HT1080 (cell line): ENCODE measurements at places on chromosomes 2 and 18. TPM values are rescaled to one million over a fixed set of nuclear protein-coding genes. Genes with fewer than 3 reads are reported as not detected.

The KCNG3 gene
- 1.3 and 1.5 TPM in 2 replicates for total RNA-seq

The ZNF532 gene
- total RNA-seq, result 25.4 and 30.8 TPM in 2 replicates

DNA sequence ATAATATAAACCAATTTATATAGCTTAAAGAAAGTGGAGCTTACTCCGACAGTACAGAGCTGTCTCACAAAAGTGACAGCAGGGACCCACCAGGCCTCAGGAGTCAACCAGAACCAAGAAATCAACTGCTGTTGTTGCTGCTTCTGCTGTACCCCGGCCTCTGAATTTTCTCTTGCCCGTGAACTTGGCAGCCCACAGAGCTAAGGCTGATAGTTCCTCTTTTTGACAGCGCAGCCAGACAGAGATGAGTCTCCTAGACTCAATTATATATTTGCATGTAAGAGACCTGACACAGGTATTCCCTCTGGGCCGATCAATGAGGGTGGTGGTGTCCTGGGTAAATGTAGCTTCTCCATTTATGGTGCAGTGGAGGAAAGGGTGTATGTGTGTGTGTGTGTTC, 109.4 kb downstream of the KCTD1 start:
- DNase-seq, result no peak

GRCh38 chr2:233084488-233084887, 24.3 kb downstream of the INPP5D start:
- DNase-seq, result peak; percentile 48
